ENCODE measurements at places on chromosomes 3 and 15.
A peak's percentile ranks its signal among the peaks of the same experiment; 100 is the strongest.

DNA sequence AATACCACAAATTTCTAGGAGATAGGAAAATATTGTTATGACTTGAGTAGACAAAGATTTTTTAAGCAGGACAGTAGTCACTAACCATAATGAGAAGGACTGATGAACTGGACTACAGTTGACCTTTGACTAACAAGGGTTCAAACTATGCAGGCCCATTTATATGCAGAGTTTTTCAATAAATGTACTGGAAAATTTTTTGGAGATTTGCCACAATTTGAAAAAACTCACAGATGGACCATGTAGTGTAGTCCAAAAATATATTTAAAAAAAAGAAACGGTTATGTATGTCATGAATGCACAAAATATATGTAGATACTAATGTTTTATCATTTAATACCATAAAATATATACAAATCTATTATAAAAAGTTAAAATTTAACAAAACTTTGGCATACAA is 151.8 kb downstream of the LRRN1 start:
- no peak for DNase-seq

DNA sequence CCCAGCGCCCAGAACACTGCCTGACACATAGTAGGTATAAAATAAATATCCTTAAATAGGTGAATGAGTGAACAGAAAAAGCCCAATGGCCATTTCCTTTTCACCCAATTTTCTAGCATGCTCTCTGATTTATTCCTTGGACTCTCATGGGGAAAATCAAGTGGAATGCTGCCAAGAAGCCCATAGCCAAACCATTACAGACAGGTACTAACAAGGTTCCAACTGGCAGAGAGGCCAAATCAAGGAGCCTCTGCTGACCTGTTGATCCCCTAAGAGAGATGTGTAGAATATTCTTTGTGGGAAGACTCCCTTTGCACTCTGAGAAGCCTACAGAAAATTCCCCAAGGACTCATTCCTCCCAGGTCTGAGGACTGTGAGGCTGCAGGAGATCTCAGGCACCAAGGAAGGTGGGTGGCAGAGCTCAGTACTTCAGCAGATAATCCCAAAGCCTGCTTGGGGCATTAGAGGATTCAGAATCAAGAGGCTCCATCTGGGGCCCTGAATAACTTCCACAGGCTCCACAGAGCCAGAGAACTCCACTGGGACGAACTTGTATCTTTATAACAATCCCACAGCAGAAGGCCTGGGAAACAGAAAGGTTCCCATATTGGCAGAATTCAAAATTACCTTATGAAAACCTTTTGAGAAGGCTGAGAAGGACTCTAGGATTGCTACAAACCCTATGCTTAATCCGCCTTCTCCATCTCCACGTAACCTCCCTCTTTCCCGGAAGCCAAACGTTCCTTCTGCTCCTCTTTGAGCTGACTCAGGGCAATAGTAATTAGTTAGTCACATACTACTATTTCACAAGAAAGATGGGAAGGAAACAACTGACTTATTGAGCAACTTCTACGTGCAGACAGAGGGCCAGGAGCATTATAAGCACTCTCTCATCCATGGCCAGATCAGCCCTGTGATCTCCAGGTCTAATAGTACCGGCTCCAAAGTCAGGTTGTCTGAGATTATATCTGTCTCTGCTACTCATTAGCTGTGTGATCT is 34.5 kb downstream of the PRICKLE2 start:
- DNase-seq = no peak

- no peak for DNase-seq
These were observed 174.9 kb upstream of the LINGO1 start for GRCh38 chr15:77807611-77808010.

DNA sequence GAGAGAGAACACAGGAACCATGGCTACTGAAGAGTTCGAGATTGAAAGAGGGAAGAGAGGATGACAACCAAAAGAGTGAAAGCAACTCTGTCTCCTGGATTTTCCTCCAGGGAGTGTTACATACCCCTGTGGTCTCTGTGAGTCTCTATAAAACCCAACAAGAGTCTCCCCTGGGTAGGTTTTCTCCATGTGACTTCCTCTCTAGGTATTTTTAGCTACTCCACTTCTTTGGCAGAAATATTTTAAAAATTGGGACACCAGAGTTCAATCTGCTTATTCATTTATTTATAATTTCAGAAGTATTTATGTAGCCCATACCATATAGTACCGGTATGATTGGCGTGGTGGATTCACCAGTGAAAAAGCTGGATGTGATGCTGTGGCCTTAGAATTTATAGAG is 671.7 kb upstream of the NR2F2 start:
- no peak for DNase-seq

- DNase-seq = no peak
These were observed 122.9 kb downstream of the NSUN3 start for GRCh38 chr3:94185753-94186152.

DNA sequence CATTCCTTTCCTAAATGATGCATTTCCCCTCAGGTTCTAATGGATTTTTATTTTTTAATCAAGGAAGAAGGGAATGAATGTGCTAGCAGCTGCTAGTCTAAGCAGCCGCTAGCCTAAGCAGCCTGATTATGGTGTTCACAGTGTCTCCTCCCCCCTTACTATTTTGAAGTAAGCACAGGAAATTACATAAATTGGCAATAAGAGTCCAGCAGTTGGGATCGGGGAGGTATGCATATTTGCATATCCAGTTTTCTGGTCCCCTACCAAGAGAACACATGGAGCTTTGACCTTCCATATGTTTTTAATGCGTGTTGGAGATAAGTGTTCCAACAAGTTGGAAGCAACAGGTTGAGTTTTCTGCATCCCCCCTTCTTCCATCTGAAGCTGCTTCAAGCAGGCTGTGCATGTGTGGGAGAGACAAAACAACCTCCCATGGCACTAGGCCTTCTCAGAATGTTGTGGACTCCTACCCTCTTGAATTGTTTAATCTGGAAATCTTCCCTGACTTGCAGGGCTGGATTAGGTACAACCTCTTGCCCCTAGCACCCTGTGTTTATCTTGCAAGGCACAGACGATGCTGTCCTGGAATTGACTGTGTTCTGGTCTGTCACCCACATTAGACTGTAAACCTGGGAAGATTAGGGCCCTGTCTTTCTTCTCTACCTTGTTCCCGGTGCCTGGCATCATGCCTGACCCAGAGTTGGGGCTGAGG is 124.8 kb upstream of the LRIG1 start:
- DNase-seq = no peak

GRCh38 chr3:183555541-183556081 is at the start of gene KLHL6:
TSS of gene KLHL6 (minus strand) at chr3:183555706. CDS start at chr3:183555653, 53 bp downstream.
- DNase-seq = peak; percentile 40
